Psoas muscle (tissue), 8 donors: ENCODE measurements at places on chromosomes 6 and 20. TPM values are rescaled to one million over a fixed set of nuclear protein-coding genes. Genes with fewer than 3 reads are reported as not detected.

The LY6G6C gene
- not detected for total RNA-seq

The DACT2 gene
- not detected for total RNA-seq

The KCNK17 gene
- not detected for total RNA-seq

The OR2H2 gene
- total RNA-seq = not detected

The SPATS1 gene
- not detected for total RNA-seq

The CALHM4 gene
- 1.2 TPM for total RNA-seq

The SERINC1 gene
- 177 TPM for total RNA-seq

The R3HDML gene
- not detected for total RNA-seq

The METTL24 gene
- not detected for total RNA-seq

The SLC17A1 gene
- not detected for total RNA-seq

The RSPH4A gene
- 0.38 TPM for total RNA-seq

The FAM83B gene
- 1.7 TPM for total RNA-seq

DNA sequence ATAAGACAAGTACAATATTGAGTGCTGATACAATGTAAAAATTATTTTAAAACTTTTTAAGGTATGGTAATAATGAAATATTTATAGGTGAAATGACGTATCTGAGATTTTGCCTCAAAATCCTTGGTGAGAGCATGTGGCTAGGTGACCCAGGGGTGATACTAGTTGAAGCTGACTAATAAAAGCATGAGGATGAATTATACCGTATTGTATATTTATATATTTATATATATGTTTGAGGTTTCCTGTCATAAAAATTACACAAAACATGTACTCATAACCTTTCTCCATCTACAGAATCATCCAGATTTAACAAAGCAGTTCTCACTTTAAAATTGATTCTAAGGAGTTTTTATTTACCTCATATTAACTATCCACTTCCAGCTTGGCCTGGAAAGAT lies 358.1 kb downstream of the CDKAL1 start:
- DNase-seq = no peak
- no peaks in the 10 kb centered on the region for H3K36me3 ChIP-seq
- H3K4me1 ChIP-seq = no peaks in the 10 kb centered on the region

DNA sequence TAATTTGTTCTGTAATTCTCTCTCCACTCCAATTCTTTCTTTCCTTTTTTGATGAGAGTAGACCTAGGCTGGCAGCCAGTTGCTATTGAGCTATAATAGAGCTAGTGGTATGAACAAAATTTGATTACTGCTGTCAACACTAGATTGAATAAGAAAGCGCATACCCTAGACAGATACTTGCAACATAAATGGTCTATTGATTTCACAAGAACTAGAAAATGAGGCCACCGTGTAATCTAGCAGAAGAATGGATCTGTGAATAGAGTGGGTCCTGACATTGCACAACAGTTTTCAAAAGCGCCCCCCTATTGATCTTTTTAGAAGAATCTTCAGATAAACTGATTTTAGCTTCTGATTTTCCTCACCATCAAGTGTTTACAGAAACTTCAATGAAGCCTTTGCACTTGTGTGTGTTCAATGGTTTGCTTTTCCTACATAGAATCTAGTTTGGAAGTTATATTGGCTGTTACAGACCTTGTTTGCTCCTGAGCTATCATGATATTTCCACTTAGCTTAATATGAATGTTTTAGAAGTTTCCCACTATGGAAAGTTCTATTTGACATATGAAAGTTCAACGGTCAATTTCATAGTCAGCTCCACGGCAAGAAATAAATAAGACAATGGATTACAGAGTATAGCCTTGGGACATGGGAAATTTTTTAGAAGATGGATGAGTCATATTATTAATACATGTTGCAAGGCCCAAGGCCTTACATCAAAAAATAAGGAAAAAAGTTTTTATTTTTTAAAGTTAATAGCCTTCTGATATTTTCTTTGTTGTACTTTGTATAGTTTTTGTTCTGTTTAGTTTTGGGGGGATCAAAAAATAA lies 55.6 kb downstream of the UTRN start:
- no peak overlapping the region for H3K4me3 ChIP-seq
- H3K27me3 ChIP-seq = no peaks in the 10 kb centered on the region
- H3K27ac ChIP-seq = no peak overlapping the region
- DNase-seq = no peak
- no peaks in the 10 kb centered on the region for H3K36me3 ChIP-seq

GRCh38 chr6:31386977-31387376 lies 16.4 kb upstream of the MICA start:
- H3K27ac ChIP-seq = no peak overlapping the region
- no peak for DNase-seq
- no peaks in the 10 kb centered on the region for H3K36me3 ChIP-seq

- H3K27ac ChIP-seq = no peak overlapping the region
- no peaks in the 10 kb centered on the region for H3K36me3 ChIP-seq
- no peaks in the 10 kb centered on the region for H3K4me1 ChIP-seq
- no peak for DNase-seq
- H3K4me3 ChIP-seq = no peak overlapping the region
- no peaks in the 10 kb centered on the region for H3K27me3 ChIP-seq
These were observed 144.3 kb downstream of the ADGRB3 start for GRCh38 chr6:68779366-68779765.

- no peak overlapping the region for H3K4me3 ChIP-seq
- H3K4me1 ChIP-seq = peaks cover 24% of the 10 kb centered on the region
- no peak overlapping the region for H3K27ac ChIP-seq
- H3K36me3 ChIP-seq = peaks cover 13% of the 10 kb centered on the region
- no peaks in the 10 kb centered on the region for H3K27me3 ChIP-seq
These were observed 14.0 kb downstream of the RREB1 start for GRCh38 chr6:7121700-7122241.

DNA sequence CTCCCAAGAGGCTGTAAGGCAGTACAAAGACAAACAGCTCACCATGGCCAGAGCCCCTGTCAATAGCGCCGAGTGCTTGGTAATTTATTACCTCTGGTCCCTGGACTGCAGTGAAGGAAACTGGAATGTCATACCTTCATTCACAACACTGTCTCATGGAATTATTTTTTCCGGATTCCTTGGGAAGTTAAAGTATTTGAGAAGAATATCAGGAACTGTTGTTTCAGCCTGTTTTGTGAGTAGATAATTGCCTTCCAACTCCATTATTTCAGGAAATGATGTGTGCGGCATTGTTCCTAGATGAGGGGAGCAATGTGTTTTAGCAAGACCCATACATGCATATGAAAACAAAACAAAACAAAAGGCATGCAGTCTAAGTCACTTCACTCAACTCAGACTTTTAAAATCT lies 64.0 kb downstream of the BLOC1S5 start:
- H3K27ac ChIP-seq = no peak overlapping the region
- no peak overlapping the region for H3K4me3 ChIP-seq
- DNase-seq = no peak
- H3K4me1 ChIP-seq = no peaks in the 10 kb centered on the region

DNA sequence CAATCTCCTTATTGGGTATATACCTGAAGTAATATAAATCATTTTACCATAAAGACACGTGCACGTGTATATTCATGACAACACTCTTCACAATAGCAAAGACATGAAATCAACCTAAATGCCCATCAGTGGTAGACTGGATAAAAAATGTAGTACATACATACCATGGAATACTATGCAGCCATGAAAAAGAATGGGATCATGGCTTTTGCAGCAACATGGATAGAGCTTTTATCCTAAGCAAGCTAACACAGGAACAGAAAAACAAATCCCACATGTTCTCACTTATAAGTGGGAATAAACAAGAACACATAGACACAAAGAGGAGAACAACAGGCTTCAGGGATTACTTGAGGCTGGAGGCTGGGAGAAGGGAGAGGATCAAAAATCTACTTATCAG lies 208.3 kb upstream of the QKI start:
- DNase-seq = no peak
- H3K4me3 ChIP-seq = no peak overlapping the region
- no peak overlapping the region for H3K27ac ChIP-seq
- no peaks in the 10 kb centered on the region for H3K36me3 ChIP-seq
- no peaks in the 10 kb centered on the region for H3K4me1 ChIP-seq

DNA sequence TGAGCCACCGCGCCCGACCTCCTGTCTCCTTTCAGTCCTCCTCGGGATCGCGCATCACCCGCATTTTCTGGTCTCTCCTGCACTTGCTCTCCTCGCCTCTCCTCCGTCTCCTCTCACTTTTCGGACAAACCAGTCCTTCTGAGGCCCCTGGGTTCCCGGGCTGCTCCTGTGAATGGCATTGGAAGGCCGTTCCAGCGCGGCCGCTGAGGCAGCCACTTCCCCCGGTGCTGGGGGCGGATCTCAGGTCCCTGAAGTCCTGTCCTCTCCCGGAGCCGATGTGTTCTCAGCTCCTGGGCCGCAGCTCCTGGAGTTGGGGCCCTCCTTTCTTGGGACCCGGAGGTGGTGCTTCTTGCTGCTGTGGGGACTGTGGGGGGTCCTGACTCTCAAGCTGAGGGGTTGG lies 803 bp downstream of the MICB start:
- H3K27me3 ChIP-seq = no peaks in the 10 kb centered on the region
- peak overlapping the region; percentile 67 for H3K4me3 ChIP-seq
- no peak for DNase-seq
- no peaks in the 10 kb centered on the region for H3K36me3 ChIP-seq

GRCh38 chr6:156062091-156062563 lies 606.5 kb upstream of the NOX3 start:
- no peak overlapping the region for H3K4me3 ChIP-seq
- H3K27me3 ChIP-seq = no peaks in the 10 kb centered on the region
- no peaks in the 10 kb centered on the region for H3K36me3 ChIP-seq
- peaks cover 6% of the 10 kb centered on the region for H3K4me1 ChIP-seq
- DNase-seq = no peak

- no peak for DNase-seq
- H3K36me3 ChIP-seq = no peaks in the 10 kb centered on the region
- no peak overlapping the region for H3K4me3 ChIP-seq
These were observed 119.7 kb upstream of the NXT1 start for GRCh38 chr20:23230766-23231385.

DNA sequence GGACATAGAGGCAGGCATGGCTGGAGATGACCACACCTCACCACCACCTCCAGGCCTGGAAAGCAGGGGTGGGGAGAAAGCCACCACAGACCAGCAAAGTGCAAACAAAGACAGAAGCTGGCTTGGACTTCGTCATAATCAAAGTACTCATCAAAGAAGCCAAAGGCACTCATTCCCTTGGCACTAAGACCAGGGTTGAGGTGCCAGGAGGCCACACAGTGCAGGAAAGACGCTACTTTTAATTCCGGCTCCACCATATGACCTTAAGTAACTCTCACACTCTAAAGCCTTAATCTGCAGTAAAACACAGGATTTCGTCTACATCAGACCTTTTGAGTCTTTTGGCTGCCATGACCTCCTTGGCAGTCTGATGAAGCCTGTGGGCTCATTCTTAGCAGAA lies 123.1 kb downstream of the HIVEP2 start:
- no peaks in the 10 kb centered on the region for H3K27me3 ChIP-seq
- peaks cover 59% of the 10 kb centered on the region for H3K4me1 ChIP-seq

- H3K27me3 ChIP-seq = no peaks in the 10 kb centered on the region
- peak overlapping the region; percentile 83 for H3K4me3 ChIP-seq
- peak overlapping the region; percentile 87 for H3K27ac ChIP-seq
- peaks cover 39% of the 10 kb centered on the region for H3K36me3 ChIP-seq
- DNase-seq = no peak
These were observed 896 bp downstream of the RPP21 start for GRCh38 chr6:30345852-30346251.

- DNase-seq = no peak
- no peaks in the 10 kb centered on the region for H3K27me3 ChIP-seq
- H3K4me1 ChIP-seq = no peaks in the 10 kb centered on the region
- H3K27ac ChIP-seq = no peak overlapping the region
- H3K4me3 ChIP-seq = no peak overlapping the region
These were observed 25.2 kb downstream of the MED23 start for GRCh38 chr6:131602781-131603312.

GRCh38 chr20:57847104-57847503 lies 137.3 kb upstream of the PMEPA1 start:
- DNase-seq = no peak
- H3K27me3 ChIP-seq = no peaks in the 10 kb centered on the region
- H3K27ac ChIP-seq = no peak overlapping the region
- H3K4me1 ChIP-seq = no peaks in the 10 kb centered on the region

DNA sequence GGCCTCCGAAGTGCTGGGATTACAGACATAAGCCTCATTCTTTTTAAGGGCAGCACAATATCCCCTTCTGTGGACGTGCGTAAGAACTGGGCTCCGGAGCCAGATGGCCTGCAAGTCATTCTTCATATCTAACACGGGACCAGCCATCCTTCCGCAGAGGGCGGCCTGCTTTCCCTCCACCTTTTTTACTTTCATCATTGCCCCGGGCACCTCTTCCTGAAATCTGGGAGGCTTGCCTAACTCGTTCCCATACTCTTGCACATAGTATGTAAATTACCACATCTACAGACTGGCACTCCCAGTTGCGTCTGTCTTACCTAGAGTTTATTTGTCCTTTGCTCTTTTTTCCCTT lies 29.9 kb upstream of the SLC23A2 start:
- DNase-seq = no peak
- no peaks in the 10 kb centered on the region for H3K4me1 ChIP-seq
- H3K27me3 ChIP-seq = no peaks in the 10 kb centered on the region
- no peaks in the 10 kb centered on the region for H3K36me3 ChIP-seq
- H3K4me3 ChIP-seq = no peak overlapping the region

DNA sequence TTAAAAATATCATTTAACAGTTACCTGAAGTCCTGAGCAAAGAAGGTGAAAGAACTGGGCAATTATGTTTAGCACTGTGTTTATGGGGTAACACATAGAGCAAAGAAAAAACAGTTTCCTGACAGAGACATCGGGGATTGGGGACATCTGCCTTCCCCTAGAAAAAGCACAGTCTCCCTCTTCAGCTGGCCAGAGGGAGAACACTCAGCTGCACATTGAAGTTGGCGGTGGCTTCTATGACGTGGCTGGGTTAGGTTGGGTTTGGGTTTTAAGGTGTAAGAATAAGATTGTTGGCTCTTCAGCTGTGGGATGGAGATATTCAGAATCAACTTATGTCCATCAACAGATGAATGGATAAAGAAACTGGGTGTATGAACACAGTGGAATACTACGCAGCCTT lies 124.0 kb upstream of the DTNBP1 start:
- H3K4me3 ChIP-seq = no peak overlapping the region
- no peaks in the 10 kb centered on the region for H3K27me3 ChIP-seq
- H3K4me1 ChIP-seq = peaks cover 11% of the 10 kb centered on the region
- no peak overlapping the region for H3K27ac ChIP-seq

GRCh38 chr6:134449781-134450180 lies 131.9 kb upstream of the SGK1 start:
- no peak for DNase-seq
- no peaks in the 10 kb centered on the region for H3K36me3 ChIP-seq
- H3K4me1 ChIP-seq = peaks cover 8% of the 10 kb centered on the region
- H3K27me3 ChIP-seq = no peaks in the 10 kb centered on the region
- no peak overlapping the region for H3K4me3 ChIP-seq

DNA sequence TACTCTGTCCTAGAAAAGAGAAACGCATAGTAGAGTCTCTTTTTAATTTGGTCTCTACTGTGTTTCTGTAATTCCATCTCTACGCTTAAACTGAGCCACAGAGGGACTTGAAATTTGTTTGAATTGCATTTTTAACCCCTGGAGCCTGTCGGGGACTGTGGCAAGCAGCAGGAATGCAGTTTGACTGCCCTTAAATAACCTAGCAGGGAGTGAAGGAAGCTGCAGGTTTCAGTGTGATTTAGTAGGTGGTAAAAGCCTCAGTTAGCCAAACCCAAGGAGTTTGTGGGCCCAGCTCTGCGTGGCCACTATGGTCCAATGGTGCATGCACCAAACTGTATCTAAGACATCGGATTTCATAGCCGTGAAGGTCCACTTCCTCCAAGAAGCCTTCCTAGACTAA lies 70.3 kb upstream of the MC3R start:
- no peaks in the 10 kb centered on the region for H3K4me1 ChIP-seq
- no peak for DNase-seq
- H3K4me3 ChIP-seq = no peak overlapping the region
- H3K36me3 ChIP-seq = no peaks in the 10 kb centered on the region
